ENCODE measurements at places on chromosomes 2 and 18. TPM values are rescaled to one million over a fixed set of nuclear protein-coding genes. Genes with fewer than 3 reads are reported as not detected.

Gene CRYGC
- not detected for total RNA-seq

Gene OTOS
- total RNA-seq, result not detected

Gene HRH4
- total RNA-seq, result under 0.01 TPM

Gene NETO1
- total RNA-seq, result under 0.01 TPM

Gene SPC25
- 1.1 TPM for total RNA-seq

Data from osteoblast (primary cell).